Non-pigmented ciliary epithelial cell (primary cell): ENCODE measurements at places on chromosomes 5 and 9.
A peak's percentile ranks its signal among the peaks of the same experiment; 100 is the strongest.

- DNase-seq: no peak
These were observed 51.9 kb upstream of the TBC1D9B start for GRCh38 chr5:179959641-179960040.

GRCh38 chr5:132746954-132747615 is at the start of gene CCNI2:
Gene CCNI2, plus strand, starts transcription at chr5:132747426. Its CDS starts 70 bp downstream, at chr5:132747496.
- DNase-seq: no peak

DNA sequence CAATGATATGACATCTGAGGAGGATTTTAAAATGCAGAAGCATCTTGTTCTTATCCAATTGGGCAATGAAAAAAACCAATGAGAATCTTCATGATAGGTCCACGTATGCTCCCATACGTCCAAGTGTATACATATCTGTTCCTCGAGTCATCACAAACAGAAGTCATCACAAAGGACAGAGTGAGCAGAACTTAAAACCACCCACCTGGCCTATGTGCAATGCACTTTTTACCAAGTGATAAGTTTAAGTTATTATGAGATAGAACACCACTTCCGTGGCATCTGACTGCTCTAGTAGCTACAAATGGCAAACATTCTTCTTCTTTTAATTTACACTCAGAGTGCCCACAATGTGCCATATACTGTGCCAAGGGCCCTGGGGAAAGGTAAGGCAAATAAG is 82.4 kb downstream of the PPP2R2B start:
- DNase-seq: no peak

- DNase-seq: no peak
These were observed 188.7 kb downstream of the DENND1A start for GRCh38 chr9:123741214-123741613.

DNA sequence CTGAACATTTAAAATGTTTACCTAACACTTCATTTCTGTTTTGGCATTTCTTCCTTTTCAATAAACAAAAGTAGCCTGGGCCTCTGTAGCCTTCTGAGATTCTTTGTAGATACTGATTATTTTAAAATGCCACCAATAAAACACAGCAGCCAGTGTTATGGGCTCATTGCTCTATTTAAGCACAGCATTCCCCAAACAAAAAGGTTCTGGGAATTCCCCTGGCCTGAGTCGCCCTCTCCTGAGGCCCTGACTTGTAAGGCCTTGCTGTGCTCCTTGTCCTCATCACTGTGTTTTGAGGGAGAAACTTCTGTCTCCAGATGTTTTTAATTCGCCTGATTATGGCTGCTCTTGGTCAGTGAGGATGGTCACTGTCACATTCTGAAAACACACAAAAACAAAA is 33.0 kb upstream of the CTXN3 start:
- no peak for DNase-seq

DNA sequence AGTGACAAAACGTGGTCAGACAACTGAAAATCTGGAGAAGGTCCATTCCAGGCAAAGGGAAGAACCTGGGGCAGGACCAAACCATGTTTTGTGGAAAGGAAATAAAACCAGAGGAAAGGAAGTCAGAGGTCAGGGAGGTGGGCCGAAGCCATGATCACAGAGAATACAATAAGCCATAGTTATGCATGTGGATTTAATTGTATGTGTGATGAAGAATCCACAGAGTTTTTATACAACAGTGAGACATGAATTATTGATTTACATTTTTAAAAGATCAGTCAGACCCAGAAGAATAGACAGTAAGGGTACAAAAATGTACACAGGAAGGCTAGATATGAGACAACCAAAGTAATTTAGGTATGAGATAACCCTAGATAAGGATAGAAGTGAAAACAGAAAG is 20.8 kb downstream of the TTC33 start:
- peak; percentile 56 for DNase-seq

DNA sequence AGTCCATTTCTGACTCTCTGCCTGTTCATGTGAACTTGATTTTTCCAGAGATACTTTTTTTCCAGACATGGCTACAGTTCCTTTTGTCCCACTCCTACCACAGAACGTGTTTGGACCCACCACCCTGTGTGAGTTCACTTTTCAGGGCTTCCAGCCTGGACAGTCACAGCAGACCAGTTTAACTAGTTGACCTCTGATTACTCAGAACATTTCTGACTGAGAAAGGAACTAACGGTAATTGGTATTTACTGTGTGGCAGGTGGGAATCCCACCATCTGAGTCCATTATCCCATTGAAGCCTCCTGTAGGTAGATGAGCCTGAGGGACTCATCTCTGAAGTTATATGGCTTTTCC is 210.1 kb downstream of the GOLPH3 start:
- DNase-seq: no peak

DNA sequence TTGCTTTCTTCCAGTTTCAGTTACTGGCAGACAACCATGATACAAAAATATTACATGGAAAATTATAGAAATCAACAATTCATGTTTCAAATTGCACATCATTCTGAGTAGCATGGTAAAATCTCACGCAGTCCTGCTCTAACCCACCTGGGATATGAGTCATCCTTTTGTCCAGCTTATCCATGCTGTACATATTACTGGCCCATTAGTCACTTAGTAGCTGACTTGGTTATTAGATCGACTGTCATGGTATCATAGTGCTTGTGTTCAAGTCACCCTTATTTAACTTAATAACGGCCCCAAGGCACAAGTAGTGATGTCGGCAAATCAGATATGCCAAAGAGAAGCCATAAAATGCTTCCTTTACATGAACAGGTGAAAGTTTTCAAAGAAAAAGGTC is 41.2 kb downstream of the NADK2 start:
- DNase-seq: peak; percentile 53

DNA sequence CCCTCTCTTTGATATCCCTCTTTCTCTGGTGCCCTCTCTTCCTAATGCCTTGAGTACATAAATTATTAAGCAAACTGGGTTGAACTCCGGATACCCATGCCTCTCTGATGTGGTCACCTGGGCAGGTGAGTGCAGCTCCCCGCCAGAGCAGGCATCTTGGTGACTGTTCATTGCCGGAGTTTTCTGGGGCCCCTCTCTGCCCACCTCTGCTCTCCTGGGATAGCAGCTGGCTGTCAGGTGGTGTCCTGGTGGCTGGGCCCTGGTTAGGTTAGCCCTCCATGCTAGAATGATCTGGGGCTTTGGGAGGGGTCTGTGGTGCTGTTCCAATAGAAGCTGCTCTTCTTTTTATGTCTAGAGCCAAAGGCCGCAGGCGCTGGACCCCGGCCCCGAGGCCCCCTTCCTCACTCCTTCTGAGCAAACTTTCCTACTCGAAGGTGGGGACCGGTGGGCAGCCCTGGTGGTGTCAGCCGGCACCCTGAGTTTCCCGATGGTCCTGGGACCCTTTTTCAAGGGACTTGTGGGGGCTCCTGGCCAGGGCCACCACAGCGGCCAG is 4.9 kb upstream of the SCGB3A1 start:
- no peak for DNase-seq

- no peak for DNase-seq
These were observed 56.3 kb upstream of the ARL15 start for GRCh38 chr5:54366707-54367106.
